ENCODE measurements at places on chromosomes 1 and 21.

GRCh38 chr1:199041173-199041914 lies 402.5 kb downstream of the PTPRC start:
- DNase-seq: no peak

- no peak for DNase-seq
Measured at GRCh38 chr21:38447611-38448010, 50.7 kb downstream of the ERG start.

- no peak for DNase-seq
Measured at GRCh38 chr1:69569175-69569541, 1.4 kb downstream of the LRRC7 start.

GRCh38 chr1:62273953-62274352 lies 45.3 kb downstream of the KANK4 start:
- no peak for DNase-seq

- DNase-seq: peak; percentile 70
Measured at GRCh38 chr1:175154629-175155472, 37.7 kb downstream of the KIAA0040 start.

GRCh38 chr1:112954017-112954650 lies 1.9 kb downstream of the SLC16A1 start:
- no peak for DNase-seq

GRCh38 chr21:27562303-27562702 lies 595.4 kb upstream of the ADAMTS5 start:
- DNase-seq: no peak

DNA sequence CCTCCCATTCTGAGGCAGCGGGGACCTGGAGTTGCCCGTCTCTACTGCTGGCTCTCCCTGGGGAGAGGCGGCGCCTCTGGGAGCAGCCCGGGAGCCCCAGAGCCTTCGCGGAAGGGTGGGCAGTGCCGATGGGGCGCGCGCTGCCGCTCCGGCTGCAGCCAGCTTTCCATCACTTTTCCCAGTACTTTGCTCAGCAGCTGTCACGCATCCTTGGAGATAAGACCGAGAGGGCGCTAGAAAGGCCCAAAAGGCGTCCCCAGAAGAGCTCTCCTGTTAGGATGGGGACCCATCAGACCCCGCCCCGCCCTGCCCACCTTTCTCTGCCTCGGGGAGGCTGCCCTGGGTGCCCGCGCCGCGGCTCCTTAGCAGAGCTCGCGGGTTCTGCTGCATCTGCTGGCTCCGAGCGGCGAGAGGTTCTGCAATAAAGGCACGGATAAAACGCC lies 534 bp downstream of the KCNH1 start:
- no peak for DNase-seq
